ENCODE measurements at places on chromosomes 1 and 21.

DNA sequence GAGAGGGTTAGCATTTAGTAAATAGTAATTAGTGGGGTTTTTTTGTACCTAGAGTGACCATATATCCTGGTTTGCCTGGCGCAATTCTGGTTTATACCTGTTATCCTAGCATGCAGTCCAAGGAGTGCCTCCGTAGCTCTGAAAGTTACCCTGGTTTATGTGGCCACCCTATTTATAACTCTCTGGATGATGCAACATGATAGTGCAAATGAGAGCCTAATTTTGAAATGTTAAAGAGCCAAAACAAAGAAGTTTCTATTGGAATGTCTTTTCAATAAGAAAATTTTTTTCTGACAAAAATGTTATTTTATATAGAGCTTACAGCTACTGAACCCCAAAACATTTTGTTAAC, 5.7 kb downstream of the AHCYL1 start:
- no peak for DNase-seq

DNA sequence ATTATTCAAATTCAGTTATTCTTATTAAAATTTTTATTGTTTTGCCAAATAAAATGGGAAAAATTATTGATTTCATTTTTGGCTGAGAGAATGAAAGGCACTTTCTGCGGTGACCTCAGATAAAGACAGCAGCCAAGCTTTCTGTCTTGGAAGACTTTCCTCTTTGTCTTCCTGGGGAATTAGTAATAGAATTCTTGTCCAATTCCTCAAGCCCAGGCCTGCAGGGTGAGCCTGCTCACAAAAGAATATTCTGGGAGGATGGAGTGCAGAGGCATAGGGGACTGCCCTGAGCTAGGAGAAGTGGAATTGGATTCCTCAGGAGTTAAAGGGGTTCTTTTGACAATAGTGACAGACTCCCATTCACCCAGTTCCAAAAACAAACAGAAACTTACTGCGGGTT, 614.5 kb upstream of the ADGRL2 start:
- DNase-seq: no peak

DNA sequence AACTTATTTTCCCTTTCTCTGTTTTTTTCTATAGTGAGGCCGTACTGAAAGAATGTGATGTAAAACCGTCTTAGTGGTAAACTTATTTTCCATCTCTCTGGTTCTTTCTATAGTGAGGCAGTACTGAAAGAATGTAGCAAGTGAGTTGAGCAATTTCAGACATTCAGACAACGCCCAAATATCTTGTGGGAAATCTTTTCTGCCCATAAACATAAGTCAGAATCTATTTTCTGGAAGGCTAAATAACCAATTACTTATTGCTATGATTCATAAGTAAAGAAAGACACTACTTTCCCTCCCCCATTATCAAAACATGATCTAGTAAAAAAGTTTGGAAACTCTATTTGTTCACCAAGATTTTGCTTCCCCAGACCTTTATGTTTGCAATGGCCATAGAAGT, 18.8 kb upstream of the SCCPDH start:
- no peak for DNase-seq

DNA sequence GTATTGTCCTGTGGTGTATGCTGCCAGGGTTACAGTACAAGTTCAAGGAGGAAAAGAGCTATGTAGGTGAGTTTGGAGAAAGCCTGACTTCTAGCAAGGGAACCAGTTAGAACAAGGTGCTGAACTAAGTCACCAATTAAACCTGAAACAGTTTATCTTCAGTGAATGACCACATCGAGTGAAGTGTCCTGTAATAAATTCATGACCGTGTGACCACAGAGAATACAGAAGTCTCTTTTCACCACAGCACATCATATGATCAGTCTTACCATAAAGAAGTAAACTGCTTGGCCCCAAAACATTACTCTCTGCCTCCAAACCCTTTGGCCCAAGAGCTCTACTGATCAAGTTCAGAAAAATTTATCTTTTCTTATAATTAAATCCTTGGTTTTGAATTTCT, 141.4 kb downstream of the DAB1 start:
- no peak for DNase-seq

DNA sequence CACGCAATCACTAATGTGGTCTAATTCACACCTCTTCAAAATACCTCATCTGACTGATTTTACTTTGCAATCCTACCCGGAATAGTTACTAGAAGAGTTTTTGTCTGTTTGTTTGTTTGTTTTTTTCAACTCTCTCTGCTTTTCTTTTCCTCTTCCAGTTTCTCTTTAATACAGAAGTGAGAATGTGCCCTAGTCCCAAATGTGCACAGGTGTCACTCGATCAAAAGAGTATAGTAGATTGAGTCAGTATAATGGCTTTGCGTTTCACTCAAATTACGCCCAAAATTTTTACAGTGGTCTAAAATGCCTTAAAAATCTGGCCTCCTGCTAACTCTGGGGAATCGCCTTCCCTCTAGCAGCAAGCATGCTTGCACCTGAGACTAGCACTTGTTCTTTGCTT, 1536.8 kb downstream of the KCNT2 start:
- DNase-seq: no peak

Measured in stimulated activated CD8-positive, alpha-beta memory T cell treated with anti-CD3 and anti-CD28 coated beads, Interleukin-15, amount 100 ng/mL, for 24 hours (primary cell).